Activated B cell treated with CpG ODN at 0.5 μM for 24 hours (primary cell): ENCODE measurements at places on chromosomes 4 and X. TPM values are rescaled to one million over a fixed set of nuclear protein-coding genes. Genes with fewer than 3 reads are reported as not detected.

DNA sequence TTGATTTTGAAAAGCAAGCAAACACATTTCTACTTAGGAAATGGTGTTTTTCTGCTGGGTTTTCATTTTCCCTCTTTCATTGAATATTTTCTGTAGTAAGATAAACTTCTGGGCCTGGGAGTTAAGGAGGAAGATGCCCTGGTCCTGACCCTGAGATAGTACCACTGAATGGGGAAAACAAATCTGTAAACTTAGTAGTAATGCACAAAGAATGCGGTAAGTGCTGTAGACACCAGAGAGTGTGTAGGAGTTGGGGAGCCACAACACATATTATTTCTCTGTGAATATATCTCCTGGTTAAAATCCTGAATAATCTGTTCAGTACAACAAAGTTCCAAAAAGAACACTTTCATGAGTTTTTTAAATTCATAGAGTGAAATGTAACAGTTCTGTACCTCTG lies 178.3 kb downstream of the MAPK10 start:
- no peak for DNase-seq
- peaks cover 2% of the 10 kb centered on the region for H3K27me3 ChIP-seq
- no peak overlapping the region for H3K27ac ChIP-seq
- H3K4me3 ChIP-seq, result no peak overlapping the region

- no peak overlapping the region for H3K4me3 ChIP-seq
- H3K27me3 ChIP-seq, result no peaks in the 10 kb centered on the region
- no peak overlapping the region for H3K27ac ChIP-seq
- H3K36me3 ChIP-seq, result no peaks in the 10 kb centered on the region
- DNase-seq, result no peak
Measured at GRCh38 chr4:10664408-10664807, 20.2 kb downstream of the CLNK start.

DNA sequence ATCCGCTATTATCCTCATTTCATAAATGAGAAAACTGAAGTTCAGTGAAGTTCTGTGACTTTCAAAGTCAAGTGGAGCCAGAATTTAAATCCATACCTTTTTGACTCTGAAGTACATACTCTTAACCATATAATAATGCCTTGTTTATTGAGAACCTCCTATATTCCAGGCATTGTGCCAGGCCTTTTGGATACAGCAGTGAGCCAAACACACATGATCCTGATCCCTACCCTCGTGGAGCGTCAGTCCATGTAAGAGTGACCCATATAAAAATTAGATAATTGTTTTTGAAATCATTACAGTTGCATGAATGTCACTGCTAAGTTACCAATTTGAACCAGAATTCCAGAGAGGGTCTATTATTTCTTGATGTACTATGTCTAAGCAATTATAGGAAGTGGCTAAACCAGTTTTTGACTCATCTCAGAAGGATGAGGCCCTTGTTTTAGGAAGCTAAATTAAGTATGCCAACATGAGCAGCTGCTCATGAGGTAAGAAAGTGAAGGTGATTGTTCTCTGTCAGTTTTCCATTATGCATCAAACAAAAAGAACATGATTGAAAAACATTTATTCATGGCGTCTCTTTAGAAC lies 289.5 kb downstream of the GLUD2 start:
- DNase-seq, result no peak
- H3K36me3 ChIP-seq, result no peaks in the 10 kb centered on the region
- H3K27me3 ChIP-seq, result no peaks in the 10 kb centered on the region
- no peaks in the 10 kb centered on the region for H3K4me1 ChIP-seq
- H3K4me3 ChIP-seq, result no peak overlapping the region

DNA sequence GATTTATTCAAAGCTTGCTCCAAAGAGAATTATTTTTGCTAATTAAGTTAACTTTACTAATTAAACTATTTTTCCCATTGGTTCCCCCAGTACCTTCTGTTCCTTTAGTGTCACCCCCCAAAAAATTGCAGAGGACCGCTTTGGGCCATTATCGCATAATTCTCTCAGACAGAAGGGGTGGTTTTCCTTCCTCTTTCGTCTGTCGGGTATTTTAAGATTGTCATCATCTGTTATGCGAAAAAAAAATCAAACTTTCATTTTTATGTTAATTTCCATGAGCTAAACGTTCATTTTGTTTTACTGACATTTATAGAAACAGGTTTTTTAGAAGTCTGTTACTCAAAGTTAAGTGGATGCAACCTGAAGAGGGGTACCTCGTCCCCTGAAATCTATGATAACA lies 76.2 kb upstream of the DDX3X start:
- peak overlapping the region; percentile 19 for H3K4me3 ChIP-seq
- H3K4me1 ChIP-seq, result peaks cover 18% of the 10 kb centered on the region
- no peaks in the 10 kb centered on the region for H3K36me3 ChIP-seq
- no peak for DNase-seq

DNA sequence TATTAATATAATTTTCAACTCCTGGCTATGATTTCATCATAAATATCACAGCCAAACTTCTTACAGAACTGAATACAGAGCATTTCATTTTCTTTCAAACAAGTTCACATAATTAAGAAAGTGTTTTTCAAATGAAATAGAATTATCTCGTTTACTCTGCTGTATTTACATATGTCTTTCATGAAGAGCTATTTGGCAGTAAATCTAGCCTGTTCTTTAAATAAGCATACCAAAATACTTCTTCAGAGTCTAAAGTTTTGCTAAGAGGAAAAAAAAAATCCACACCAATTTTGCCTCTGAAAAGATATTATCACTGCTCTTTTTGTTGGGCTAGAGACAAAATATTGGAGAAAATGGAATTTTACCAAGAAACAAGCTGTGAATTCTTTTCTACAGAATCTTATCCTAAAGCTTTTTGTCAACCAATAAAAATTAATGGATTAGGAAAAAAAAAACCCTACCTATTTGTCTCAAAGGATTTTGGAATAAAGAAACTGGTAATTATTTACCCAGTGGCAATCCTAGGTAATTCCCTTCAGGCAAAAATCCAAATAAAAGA lies 287.9 kb upstream of the NR3C2 start:
- no peak overlapping the region for H3K27ac ChIP-seq
- DNase-seq, result no peak
- H3K36me3 ChIP-seq, result no peaks in the 10 kb centered on the region
- H3K4me3 ChIP-seq, result no peak overlapping the region
- H3K4me1 ChIP-seq, result no peaks in the 10 kb centered on the region

GRCh38 chr4:130338851-130339250 lies 1242.9 kb downstream of the C4orf33 start:
- H3K4me3 ChIP-seq, result no peak overlapping the region
- H3K36me3 ChIP-seq, result no peaks in the 10 kb centered on the region
- H3K27ac ChIP-seq, result no peak overlapping the region
- no peak for DNase-seq
- H3K4me1 ChIP-seq, result no peaks in the 10 kb centered on the region
- no peaks in the 10 kb centered on the region for H3K27me3 ChIP-seq

DNA sequence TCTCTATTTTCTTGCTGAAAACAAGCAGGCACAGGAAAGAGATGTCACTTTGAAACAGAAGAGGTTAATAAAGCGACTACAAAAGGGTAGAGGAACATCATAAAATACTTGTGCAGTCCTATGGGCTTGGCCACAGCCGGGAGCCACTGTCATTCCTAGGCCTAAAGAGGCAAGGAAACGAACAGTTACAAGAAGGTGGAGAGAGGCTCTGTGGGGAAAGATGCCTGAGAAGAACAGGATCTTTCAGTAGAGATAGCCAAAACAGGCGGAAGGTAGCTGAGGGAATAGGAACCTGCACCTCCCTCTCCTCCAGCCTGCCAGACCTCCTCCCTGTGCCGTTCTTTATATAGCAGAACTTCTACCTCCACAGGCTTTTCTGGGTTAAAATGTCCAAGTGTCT lies 57.4 kb upstream of the ARSJ start:
- DNase-seq, result no peak
- no peaks in the 10 kb centered on the region for H3K27me3 ChIP-seq
- no peak overlapping the region for H3K27ac ChIP-seq
- no peaks in the 10 kb centered on the region for H3K36me3 ChIP-seq

GRCh38 chr4:56241500-56241899 lies 145.8 kb downstream of the AASDH start:
- no peak overlapping the region for H3K27ac ChIP-seq
- no peaks in the 10 kb centered on the region for H3K4me1 ChIP-seq
- DNase-seq, result no peak
- H3K27me3 ChIP-seq, result peaks cover 3% of the 10 kb centered on the region
- H3K36me3 ChIP-seq, result no peaks in the 10 kb centered on the region

- peaks cover 3% of the 10 kb centered on the region for H3K27me3 ChIP-seq
- H3K27ac ChIP-seq, result no peak overlapping the region
- H3K4me1 ChIP-seq, result peaks cover 3% of the 10 kb centered on the region
- H3K36me3 ChIP-seq, result peaks cover 6% of the 10 kb centered on the region
- peak; percentile 34 for DNase-seq
- no peak overlapping the region for H3K4me3 ChIP-seq
Measured at GRCh38 chrX:149470955-149471354, 34.2 kb downstream of the IDS start.

DNA sequence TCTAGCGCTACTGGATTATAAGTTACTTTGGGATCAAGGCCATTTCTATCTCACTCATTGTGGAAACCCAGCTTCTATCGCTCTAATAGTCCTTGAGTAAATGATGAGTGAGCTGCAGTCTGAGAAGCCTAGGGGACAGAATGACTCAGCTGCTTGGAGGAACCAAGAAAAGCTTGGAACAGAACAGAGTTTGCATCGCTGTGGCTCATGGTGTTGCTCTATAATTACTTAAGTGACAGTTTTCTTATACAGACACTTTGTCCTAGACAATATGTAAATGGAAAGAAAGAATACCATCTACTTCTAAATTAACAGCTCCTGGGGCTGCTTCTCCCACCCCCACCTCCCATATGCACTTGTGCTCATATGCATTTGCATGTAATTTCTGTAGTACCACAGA lies 156.9 kb downstream of the SLIT2 start:
- no peaks in the 10 kb centered on the region for H3K36me3 ChIP-seq
- H3K4me1 ChIP-seq, result no peaks in the 10 kb centered on the region

DNA sequence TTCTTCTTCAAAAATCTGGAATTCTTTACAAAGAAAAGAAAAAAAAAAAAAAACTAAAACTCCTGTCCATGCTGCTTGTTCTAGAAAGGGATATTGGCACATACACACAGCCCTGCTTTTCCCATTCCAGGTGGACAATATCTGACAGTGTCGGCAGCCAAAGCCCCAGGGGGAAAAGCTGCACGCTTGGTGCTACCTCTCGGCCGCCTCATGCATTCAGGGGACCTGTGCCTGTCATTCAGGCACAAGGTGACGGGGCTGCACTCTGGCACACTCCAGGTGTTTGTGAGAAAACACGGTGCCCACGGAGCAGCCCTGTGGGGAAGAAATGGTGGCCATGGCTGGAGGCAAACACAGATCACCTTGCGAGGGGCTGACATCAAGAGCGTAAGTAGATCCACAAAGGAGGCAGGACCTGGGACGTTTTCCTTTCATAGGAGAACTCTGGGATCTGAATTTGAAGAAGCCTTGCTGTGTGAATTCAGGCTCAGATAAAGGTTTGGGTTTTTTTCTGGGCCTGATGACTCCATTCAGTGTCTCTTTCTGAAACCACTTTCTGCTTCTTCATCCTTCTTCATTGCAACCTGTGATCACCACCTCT lies 71.9 kb downstream of the NPNT start:
- H3K4me3 ChIP-seq, result no peak overlapping the region
- DNase-seq, result no peak
- no peak overlapping the region for H3K27ac ChIP-seq
- no peaks in the 10 kb centered on the region for H3K36me3 ChIP-seq
- no peaks in the 10 kb centered on the region for H3K4me1 ChIP-seq

- no peak overlapping the region for H3K27ac ChIP-seq
- H3K4me1 ChIP-seq, result no peaks in the 10 kb centered on the region
- H3K27me3 ChIP-seq, result no peaks in the 10 kb centered on the region
- no peak overlapping the region for H3K4me3 ChIP-seq
- DNase-seq, result no peak
Measured at GRCh38 chr4:7516096-7516772, 81.5 kb upstream of the PSAPL1 start.

DNA sequence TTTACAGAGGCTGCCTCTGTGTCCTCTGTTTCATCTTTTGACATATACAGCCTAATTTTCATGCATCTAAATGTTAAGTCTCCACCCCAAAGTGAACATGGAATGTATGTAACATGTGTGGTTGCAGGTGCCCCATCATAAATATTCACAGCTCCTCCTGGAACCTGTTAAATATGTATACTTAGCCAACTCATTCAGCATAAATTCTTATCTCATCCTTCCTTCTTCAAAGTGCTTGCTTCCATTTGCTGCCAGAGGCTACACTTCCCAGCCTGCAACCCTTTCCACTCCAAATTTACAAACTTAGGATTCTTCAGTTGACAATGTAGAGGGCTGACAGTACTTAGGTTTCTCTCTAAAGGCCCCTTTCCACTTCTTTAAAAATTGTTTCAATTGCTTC lies 60.6 kb downstream of the F8 start:
- H3K4me1 ChIP-seq, result no peaks in the 10 kb centered on the region
- DNase-seq, result no peak

DNA sequence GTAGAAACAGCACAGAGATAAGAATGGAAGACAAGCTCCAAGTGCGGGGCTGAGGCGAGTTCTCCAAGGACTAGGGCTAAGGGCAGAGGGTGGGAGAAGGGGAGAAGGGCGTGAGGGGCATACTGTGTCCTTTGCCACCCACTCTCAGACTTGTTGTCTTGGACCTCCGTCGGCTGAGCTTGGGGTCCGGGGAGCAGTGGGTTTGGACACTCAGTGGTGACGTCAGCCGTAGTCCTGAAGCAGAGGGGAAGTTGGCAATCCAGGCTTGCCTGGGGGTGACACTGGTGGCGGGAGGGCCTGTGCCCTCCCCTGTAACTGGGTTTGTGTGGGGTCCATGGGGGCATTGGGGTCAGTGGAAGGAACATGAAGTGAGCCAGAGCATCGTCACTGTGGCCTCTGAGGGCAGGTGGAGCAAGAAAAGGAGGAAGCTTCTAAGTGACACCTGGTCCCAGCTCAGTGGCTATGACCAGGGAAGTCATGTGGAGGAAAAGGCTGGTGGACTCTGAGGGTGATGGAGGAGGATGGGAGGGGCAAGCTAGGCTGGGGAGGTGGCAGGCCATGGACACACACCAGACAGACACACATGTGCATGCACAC lies 17.6 kb downstream of the CD99 start:
- peaks cover 11% of the 10 kb centered on the region for H3K36me3 ChIP-seq
- DNase-seq, result no peak
- peak overlapping the region; percentile 93 for H3K27ac ChIP-seq
- H3K4me3 ChIP-seq, result peak overlapping the region; percentile 7
- H3K27me3 ChIP-seq, result no peaks in the 10 kb centered on the region
- H3K4me1 ChIP-seq, result peaks cover 61% of the 10 kb centered on the region

- no peaks in the 10 kb centered on the region for H3K27me3 ChIP-seq
- H3K4me1 ChIP-seq, result no peaks in the 10 kb centered on the region
- no peak overlapping the region for H3K4me3 ChIP-seq
Measured at GRCh38 chrX:96615448-96615847, 69.2 kb upstream of the DIAPH2 start.

The CEP135 gene
- 24.7 and 30.2 TPM in 2 replicates for total RNA-seq

The ATP1B4 gene
- not detected in 2 replicates for total RNA-seq

The MAGEA4 gene
- total RNA-seq, result not detected in 2 replicates

The DDIT4L gene
- total RNA-seq, result not detected in 2 replicates

The HMGN5 gene
- total RNA-seq, result 1.0 and 1.2 TPM in 2 replicates

The GNRHR gene
- total RNA-seq, result not detected in 2 replicates

The SPANXB1 gene
- not detected in 2 replicates for total RNA-seq

The HSFX3 gene
- total RNA-seq, result not detected in 2 replicates
